ENCODE measurements at places on chromosomes 1 and 21.

GRCh38 chr1:72530646-72531045 lies 248.3 kb upstream of the NEGR1 start:
- DNase-seq, result no peak

DNA sequence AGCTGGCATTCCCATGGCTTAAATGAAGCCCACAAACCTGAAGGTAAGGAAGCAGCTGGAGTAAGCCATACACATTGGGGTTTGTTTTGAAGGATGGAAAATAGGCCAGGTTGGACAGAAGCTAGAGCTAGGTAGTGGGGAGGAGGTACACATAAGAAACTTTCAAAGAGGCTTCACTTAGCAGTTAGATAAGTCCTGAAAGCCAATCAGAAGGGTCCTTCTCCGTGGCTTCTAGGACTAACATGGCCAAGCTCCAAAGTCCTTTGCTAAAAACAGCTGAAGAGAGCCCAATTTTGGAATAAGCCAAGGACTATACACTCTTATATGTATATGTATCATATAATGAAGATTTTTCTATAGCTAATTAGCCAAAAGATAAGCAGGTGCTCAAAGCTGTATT lies 1.8 kb downstream of the EYA3 start:
- DNase-seq, result no peak

GRCh38 chr1:26531651-26532131 lies 2.1 kb downstream of the RPS6KA1 start:
- DNase-seq, result no peak

GRCh38 chr1:211761400-211761799 lies 69.2 kb downstream of the LPGAT1 start:
- no peak for DNase-seq

DNA sequence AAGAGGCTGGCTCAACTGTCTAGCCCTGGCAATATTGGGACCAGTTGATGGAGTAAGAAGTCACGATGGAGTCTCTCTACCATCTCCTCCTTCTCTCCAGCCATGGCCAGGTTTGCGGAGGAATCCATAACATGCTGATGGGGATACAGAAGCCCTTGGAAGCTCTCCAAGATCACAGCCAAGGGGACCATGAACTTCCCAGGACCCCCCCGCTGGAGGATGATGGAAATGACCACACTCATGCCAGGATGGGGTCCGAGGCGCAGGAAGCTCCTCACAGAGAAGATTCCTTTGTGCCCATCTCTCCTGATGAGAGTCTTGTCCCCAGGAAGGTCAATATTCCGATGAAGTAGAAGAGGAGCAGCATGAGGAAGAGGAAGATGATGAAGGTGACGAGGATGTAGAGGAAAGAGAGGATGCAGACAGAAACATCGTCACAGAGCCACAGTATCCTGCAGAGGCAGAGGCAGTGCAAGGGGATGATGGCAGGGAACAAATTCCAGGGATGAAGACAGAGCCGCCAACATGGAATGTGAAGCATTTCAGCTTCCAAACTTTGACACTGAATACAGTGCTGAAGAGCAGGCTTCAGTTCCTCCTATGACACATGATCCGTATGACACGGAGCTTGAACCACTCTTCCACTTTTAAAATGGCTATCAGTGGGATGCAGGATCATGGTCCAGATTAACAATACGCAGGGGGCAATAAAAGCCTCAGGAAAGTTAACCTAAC lies 57.9 kb upstream of the EDN2 start:
- DNase-seq, result no peak

- no peak for DNase-seq
These were observed 188.2 kb upstream of the NFIA start for GRCh38 chr1:60894130-60894529.

- DNase-seq, result no peak
These were observed 299.4 kb upstream of the LYPLAL1 start for GRCh38 chr1:218874313-218874712.

- no peak for DNase-seq
These were observed 70.9 kb downstream of the C4BPA start for GRCh38 chr1:207174913-207175312.

DNA sequence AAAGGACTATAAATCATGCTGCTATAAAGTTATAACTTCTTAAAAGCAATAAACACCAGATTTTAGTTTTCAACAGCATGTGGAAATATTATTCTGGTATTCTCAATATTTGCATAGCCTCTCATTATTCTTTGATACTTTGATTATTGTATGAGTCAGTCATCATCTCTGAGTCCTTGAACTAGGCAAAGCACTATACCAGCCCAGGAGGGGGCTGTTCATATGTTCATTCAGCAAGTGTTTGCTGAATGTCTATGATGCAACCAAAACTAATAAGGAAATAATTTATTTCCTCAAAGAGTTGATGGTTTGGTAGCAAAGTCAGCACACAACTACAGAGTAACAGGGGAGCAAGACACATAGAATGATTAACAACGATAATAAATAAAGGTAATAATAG lies 175.6 kb upstream of the C1orf105 start:
- DNase-seq, result no peak

GRCh38 chr1:154170547-154171222 lies 15.8 kb upstream of the NUP210L start:
- no peak for DNase-seq

DNA sequence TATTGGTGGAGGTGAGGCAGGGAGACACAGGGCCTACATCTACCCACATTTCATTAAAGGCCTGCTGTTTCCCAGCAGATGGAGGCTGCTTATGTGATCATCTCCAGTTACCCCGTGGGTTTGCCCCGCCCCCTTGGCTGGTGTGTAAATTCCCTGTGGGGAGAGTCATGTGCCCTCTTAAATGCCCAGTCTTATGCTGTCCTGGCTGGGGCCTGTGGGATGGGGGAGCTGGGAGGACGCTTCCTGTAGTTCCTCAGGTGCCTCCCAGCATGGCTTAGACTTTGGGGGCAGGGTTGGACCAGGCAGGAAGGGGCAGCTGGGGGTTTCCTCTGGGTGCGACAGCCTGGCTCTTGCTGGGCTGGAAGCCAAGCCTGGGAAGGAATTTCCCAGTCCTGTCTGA lies 15.5 kb upstream of the CITED4 start:
- no peak for DNase-seq

DNA sequence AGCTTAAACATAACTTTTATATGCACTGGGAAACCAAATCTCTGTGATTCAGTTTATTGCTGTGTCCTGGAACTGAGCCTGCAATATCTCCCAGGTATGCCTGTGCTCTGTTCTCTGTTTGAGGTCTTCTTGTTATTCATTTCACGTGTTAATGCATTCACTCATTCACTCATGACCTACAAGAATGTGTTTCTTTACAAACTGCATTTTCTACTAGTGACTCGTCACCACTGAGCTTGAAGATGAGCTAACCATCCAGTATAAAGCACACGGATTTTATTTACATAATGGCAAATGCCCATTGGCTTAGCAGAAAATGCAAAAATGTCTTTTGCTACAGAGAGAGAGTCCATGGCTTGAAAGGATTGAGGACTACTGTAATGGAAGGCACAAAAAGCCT lies 75.0 kb upstream of the DUSP10 start:
- no peak for DNase-seq

GRCh38 chr1:68703921-68704354 lies 207.1 kb upstream of the DEPDC1 start:
- no peak for DNase-seq

GRCh38 chr1:246801241-246802020 lies 77.2 kb downstream of the SCCPDH start:
- DNase-seq, result no peak

DNA sequence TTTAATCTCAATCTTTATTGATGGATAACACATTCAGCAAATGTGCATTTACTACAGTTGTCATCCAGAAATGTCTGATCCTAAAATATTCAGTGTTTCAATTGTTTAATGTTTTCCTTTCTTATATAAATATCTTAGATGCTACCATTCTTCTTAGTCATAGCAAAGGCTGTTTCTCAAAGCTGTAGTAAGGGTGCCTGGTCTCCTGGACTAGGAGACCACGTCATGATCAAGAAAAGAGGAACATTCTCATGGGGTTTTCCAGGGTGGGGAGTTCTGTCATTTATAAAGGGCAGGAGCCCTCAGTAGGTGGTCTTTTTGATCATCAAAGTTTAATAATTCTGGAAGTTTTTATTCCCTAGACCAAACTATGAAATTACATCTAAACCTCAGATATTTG lies 292.8 kb downstream of the HMCN1 start:
- DNase-seq, result no peak

- no peak for DNase-seq
These were observed 9.9 kb downstream of the PSMB2 start for GRCh38 chr1:35631396-35631795.

All from stimulated activated CD4-positive, alpha-beta T cell treated with anti-CD3 and anti-CD28 coated beads, Interleukin-1b, Interleukin-23, amount 100 ng/mL, for 1 hour (primary cell).